NCI-H1105 treated with DMSO at 0.1 percent for 48 hours (cell line): ENCODE measurements at places on chromosomes 3 and 15.
A peak's percentile ranks its signal among the peaks of the same experiment; 100 is the strongest.

GRCh38 chr3:172357850-172358754 lies 90.2 kb downstream of the GHSR start:
- no peak for DNase-seq

- DNase-seq: peak; percentile 61
These were observed 747.3 kb downstream of the CADM2 start for GRCh38 chr3:85706130-85706529.

DNA sequence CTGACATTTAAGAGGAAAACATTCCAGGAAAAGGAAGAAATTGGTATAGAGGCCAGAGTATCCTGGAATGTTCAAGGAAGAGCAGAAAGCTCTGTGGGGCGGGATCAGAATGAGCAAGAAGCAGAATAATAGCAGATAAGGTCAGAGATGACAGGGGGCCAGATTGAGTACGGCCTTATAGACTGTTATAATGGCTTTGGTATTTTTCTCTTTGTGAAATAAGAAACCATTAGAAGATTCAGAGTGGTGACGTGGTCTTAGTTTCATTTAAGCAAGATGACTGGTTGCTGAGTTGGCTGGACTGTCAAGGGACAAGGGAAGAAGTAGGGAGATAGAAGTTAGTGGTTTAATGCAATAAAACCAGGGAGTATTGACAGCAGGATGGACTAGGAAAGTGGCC lies 218.3 kb upstream of the SOX2 start:
- no peak for DNase-seq

DNA sequence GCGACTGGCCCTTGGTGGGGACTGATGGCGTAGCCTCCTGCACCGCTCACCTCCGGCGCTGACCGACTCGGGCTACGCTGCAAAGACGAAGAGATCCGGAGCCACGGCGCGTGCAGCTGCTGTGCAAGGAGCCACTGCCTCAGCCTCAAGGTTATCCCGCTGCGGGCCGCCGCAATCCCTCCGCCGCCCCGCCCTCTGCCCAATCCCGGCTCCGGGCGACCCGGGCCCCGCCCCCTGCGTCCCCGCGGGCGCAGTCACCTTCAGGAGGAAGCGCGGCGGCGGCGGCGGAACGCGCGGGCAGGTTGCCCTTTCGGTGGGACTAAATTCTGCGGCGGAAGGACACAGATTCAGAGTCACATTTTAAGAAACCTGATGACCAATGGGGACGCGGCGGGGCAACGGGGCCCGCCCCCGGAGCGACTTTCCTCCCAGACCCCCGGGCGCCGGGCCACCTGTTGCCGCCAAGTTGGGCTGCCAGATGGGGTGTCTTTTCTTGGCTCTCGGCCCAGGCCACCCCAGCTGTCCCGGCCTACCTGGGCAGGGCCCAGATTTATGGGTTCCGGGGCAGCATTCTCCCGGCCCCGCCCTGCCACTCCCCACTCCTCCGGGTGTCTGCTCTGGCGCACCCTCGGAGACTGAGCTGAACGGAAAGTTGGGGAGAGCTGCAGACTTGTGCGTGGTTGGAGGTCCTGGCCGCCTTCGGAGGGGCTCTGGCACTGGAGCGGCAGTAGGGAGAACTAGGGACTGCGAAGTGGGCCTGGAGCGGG lies at the start of gene PKM:
Gene PKM (minus strand): TSS at position 125 of the 767 bp plus-strand sequence. CDS start 12,093 bp downstream, outside the sequence.
- DNase-seq: peak; percentile 99

DNA sequence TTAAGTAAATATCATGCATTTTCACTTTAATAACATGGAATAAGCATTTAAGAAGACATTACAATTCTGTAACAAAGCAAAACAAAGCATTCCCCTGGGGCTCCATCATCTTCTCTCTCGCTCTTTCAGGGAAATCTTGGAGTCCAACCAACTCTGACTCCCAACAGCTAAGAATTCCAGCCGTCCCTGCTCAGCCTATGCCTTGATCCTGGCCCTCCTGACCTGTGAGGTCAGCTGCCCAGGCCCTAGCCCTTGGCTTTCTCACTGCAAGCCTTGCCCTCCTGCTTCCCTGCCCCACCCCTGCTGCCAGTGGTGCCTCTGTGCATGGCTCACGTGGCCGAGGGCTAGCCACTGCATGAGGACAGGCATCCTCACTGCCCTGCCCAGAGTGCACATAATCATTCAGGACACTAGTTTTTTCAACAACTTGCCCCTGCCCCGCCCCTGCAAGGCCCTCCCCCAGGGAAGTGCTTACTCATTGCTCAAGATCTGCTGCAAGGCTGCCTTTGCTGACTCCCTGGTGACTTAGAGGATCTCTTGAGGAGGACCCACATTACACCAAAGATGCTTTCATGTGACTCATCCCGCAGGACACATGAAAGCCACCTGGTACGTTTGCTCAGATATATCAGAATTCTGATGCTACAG lies 37.6 kb downstream of the MTMR10 start:
- no peak for DNase-seq

- no peak for DNase-seq
These were observed 114.5 kb downstream of the NUP210 start for GRCh38 chr3:13305623-13306022.

GRCh38 chr3:78908236-78908635 lies 859.6 kb downstream of the ROBO1 start:
- no peak for DNase-seq

GRCh38 chr15:91017716-91018115 lies 4.7 kb downstream of the VPS33B start:
- DNase-seq: no peak

GRCh38 chr3:51796854-51797253 lies 17.8 kb upstream of the IQCF6 start:
- no peak for DNase-seq

- DNase-seq: no peak
These were observed 64.0 kb upstream of the RASGRF1 start for GRCh38 chr15:79154483-79155135.

- DNase-seq: no peak
These were observed 3.2 kb upstream of the SIAH2 start for GRCh38 chr3:150765949-150766720.

DNA sequence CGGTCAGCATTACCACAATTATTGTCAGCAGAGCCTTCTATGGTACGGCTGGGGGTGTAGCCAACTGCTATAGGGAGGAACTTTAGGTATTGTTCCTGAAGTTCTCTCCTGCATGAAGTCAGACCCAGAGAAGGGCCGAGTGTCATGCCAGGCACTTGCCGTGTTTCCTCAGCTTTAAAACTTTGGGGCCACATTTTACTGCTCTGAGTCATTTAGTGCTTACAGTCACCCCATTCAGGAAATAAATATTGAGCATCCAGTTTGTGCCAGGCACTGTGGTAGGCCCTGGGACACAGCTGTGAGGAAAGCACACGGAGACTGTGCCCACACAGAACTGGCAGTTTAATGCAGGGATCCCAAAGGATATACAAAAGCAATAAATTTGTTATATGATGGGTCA lies 54.5 kb upstream of the APEH start:
- no peak for DNase-seq

- DNase-seq: peak; percentile 10
These were observed at the start of gene ABHD17C for GRCh38 chr15:80695099-80695910. ABHD17C (plus strand) TSS chr15:80695310; CDS start chr15:80695430, 120 bp downstream.

DNA sequence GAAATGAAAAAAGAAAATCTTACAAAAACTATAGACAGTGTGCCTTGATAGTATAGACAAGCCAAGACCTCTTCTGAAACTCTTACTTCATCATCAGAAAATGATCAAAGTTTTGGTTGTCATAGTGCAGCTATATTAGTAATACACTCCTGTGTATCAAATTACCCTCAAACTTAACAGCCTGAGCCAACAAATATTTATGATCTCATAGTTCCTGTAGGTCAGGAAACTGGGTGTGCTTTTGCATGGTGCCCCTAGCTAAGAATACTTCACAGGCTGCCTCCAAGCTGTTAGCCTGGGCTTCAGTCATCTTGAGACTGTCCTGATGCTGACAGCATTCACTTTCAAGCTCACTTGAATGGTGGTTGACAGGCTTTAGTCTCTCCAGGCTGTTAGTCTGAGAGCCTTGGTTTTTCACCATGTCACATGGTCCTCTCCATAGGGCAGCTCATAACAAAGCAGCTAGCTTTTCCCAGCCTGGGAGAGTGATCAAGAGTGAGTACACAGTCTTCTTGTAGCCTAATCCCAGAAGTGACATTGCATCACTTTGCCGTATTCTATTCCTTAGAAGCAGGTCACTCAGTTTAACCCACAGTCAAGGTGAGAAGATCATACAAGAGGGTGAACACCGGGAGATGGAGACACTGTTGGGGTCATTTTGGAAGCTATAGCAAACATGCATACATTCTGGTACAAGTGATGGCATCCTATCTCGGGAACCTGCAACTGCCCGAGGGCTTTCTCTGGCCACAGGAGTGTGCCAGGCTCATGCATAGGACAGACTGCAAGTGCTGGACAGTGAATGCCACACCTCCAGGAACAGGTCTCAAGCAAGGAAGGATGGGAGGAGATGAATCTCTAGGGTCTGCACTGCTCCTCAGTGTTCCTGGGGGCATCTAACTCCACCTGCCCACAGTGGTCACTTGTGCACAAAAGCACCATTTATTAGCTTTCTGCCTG lies 173.4 kb upstream of the CADPS start:
- DNase-seq: no peak

- DNase-seq: no peak
These were observed 59.6 kb downstream of the EIF3J start for GRCh38 chr15:44596511-44597010.

- no peak for DNase-seq
These were observed 48.6 kb upstream of the MAGEF1 start for GRCh38 chr3:184760337-184761074.

GRCh38 chr3:61177450-61177849 lies 73.8 kb downstream of the FHIT start:
- no peak for DNase-seq

DNA sequence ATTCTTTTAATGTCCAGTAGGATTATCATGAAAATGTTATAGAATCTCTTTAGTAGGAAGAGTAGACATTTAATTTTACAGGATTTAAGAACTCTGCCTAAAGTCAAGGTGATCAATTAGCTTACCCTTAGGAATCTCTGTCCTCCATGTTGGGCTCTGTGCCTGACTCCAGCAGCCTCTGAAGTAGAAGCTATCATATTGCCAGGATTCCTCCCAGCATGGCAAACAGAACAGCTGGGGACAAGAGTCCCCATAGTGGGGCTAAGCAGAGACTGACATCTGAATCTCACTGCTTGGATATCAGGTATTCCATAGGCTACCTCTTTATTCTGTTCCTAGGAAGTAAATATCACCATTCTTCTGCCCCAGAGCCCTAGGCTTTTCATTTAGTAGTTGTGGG lies 1.5 kb downstream of the SLC15A2 start:
- DNase-seq: no peak

GRCh38 chr3:58305882-58306711 lies at the start of the genes HTD2 and RPP14:
HTD2 (plus strand) TSS chr3:58306520; CDS start chr3:58317614, 11,094 bp downstream.
RPP14 (plus strand) TSS chr3:58306245; CDS start chr3:58310330, 4,085 bp downstream.
- DNase-seq: peak; percentile 85

DNA sequence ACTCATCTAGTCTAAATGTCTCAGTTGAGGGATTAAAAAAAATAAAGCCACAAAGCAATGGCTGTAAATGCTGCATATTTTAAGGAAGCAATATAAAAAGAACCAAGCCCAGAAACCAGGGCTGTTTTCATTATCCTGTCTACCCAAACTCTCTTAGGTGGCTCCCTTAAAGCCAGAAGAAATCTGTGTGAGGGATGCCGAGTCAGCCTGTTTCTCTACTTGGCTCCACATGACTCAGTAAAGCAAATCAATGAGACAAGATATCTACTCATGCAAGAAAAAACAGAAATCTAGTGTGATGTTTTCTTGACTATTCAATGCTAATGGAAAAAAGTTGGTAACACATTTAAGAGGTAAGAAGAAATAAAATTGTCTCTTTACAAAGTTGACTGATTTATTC lies 296.2 kb downstream of the ZBTB20 start:
- DNase-seq: no peak

DNA sequence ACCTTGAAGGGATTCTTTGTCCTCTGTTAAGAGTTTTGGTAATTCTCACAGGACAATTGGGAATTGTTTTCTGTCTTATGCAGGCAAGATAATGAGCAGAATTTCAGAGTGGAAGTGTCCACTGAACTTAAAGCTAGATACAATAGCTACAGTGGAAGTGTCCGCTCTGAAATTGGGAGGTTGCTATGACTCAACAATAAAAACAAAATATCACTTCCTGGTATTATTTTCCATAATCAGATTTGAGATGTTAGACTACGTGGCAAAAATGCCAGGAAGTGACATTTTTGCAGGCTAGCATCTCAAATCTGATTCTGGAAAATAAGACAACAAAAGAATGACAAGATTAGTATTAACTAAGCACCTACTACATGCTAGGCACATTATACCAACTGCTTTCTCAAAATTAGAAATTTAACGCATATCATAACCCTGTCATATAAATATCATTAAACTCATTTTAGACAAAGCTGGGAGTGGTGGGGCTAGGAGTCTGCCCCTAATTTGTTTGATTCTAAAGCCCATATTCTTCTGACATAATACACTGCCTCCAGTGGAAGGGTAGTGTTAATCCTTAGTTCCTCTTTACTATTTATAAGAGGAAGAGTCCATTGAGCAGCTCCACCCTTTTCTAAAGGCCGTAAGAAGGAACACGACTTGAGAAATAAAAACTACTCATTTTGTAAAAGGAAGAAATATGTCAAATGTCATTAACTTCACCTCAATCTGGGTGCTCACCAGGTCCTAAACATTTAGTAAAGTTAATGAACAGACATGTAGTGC lies 266.9 kb upstream of the STT3B start:
- DNase-seq: no peak

DNA sequence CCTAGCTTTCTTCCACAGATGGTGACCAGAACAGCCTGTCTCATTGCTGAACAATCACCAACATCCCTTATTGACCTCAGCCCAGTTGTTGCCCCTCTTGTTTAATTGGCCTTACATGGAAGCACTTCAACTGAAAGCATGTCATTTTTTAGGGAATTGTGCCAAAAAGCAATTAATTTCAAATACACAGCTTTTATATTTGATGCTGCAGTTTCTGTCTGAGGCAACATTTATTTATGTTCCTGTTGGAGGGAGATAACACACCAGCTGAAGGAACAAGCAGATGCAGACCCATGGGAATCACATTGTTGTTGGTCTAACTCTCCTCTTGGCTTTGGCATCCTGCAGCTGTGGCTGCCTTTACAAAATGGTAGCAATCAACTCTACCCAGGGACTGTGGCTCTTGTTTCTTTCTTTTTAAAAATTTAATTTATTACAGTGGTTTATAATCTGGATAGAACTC lies 498.1 kb upstream of the RGMA start:
- peak; percentile 65 for DNase-seq

GRCh38 chr15:96160269-96160668 lies 170.2 kb upstream of the NR2F2 start:
- DNase-seq: no peak

- DNase-seq: no peak
These were observed 134.1 kb downstream of the PDZRN3 start for GRCh38 chr3:73490453-73491286.

GRCh38 chr15:100784493-100785180 lies 95.0 kb upstream of the ALDH1A3 start:
- DNase-seq: no peak

DNA sequence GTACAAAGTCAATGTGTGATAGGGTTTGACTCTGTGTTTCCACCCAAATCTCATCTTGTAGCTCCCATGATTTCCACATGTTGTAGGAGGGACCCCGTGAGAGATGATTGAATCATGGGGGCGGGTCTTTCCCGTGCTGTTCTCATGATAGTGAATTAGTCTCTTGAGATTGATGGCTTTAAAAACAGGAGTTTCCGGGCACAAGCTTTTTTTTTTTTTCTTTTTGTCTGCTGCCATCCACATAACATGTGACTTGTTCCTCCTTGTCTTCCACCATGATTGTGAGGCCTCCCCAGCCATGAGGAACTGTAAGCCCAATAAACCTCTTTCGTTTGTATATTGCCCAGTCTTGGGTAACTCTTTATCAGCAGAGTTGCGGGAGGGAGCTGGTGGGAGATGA lies 259.6 kb downstream of the TUSC7 start:
- no peak for DNase-seq

GRCh38 chr3:152269056-152269830 lies 514 bp downstream of the MBNL1 start:
- DNase-seq: peak; percentile 89

GRCh38 chr3:117473981-117474538 lies 764.5 kb downstream of the TUSC7 start:
- peak; percentile 84 for DNase-seq
